ENCODE measurements at places on chromosomes 5 and 9. TPM values are rescaled to one million over a fixed set of nuclear protein-coding genes. Genes with fewer than 3 reads are reported as not detected.

DUSP1 gene
- total RNA-seq = 148 TPM

PCDHGA11 gene
- 5.9 TPM for total RNA-seq

OGN gene
- total RNA-seq = 1.3 TPM

SEMA6A gene
- 0.26 TPM for total RNA-seq

QRFP gene
- not detected for total RNA-seq

- DNase-seq = no peak
These were observed 22.2 kb upstream of the CXCL14 start for GRCh38 chr5:135600971-135601381.

All from fibroblast of lung (primary cell).